ENCODE measurements at places on chromosomes 12 and 14.

DNA sequence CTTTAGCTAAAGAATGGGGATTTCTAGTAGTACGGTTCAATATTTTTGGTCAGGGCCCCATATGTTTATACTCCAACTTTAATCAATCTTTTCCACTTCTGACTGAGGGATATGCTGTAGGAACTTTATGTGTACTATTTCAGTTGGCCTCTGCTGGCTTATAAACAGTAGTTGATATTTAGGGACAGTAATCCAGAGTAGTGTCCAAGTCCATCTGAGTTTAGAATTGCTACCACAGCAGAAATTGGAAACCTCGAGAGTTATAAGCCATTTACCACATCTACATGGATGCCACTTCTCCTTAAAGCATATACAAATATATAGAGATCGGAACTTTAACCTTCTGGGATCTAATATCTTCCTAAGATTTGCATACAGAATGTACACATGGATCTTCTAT is 11.6 kb downstream of the LPCAT3 start:
- DNase-seq = no peak

DNA sequence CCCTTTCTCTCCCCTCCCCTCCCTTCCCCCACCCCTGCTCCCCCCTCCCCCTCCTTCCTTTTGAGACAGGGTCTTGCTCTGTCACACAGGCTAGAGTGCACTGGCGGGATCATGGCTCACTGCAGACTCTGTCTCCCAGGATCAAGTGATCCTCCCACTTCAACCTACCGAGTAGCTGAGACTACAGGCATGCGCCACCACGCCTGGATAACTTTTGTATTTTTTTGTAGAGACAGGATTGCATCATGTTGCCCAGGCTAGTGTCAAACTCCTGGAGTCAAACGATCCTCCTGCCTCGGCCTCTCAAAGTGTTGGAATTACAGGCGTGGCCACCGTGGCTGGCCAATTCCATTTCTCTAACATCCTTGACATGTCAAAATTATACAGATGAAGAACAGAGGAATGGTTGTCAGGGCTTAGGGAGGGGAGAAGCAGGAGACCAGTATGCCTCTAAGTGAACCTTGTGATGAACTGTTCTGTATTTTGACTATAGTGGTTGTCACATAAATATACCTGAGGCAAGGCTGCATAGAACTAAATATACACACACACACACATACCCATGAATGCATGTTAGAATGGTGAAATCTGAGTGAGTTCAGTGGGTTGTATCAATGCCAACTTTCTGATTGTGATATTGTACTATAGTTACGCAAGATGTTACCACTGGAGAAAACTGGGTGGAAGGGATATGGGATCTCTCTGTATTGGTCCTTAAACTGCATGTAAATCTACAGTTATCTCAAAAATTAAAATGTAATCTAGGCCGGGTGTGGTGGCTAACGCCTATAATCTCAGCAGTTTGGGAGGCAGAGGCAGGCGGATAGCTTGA is 3.6 kb upstream of the CFAP73 start:
- no peak for DNase-seq

- no peak for DNase-seq
These were observed 86.8 kb downstream of the PDE3A start for GRCh38 chr12:20455001-20455706.

DNA sequence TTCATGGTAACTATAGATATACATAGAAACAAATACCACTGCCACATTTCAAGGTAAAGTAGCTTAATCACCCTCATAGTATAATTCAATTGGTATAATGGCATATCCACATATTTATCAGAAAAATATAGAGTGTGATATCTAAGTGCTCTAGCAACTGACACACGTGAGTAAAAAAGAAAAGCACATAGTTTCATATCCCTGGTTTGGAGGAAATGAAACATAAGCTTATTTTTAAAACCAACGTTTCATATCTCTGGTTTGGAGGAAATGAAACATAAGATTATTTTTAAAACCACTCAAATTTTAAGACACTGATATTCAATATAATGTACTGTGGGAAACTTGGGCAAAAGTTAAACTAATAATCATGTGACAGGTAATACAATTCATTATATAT is 2.1 kb downstream of the OR6C70 start:
- DNase-seq = no peak

DNA sequence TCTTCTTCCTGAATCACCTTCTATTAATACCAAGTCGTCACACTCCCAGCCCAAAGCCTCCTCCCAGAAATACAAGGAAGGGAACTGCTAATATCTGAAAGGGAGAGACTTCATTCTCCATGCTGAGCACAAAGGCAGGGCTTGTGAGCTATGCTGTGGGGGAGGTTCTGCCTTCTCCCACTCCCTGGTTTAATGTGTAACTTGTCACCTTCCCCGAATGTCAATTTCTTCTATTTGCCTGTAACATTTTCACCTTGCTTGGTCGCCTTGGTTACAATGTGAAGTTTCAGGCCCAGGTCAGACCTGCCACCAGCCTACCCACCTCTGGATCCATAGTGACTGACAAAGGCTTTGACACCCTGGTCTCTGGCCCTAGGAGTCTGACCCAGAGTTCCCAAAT is 82.0 kb upstream of the ESRRB start:
- DNase-seq = no peak

GRCh38 chr12:127150028-127150427 is 1116.9 kb upstream of the TMEM132C start:
- DNase-seq = no peak

DNA sequence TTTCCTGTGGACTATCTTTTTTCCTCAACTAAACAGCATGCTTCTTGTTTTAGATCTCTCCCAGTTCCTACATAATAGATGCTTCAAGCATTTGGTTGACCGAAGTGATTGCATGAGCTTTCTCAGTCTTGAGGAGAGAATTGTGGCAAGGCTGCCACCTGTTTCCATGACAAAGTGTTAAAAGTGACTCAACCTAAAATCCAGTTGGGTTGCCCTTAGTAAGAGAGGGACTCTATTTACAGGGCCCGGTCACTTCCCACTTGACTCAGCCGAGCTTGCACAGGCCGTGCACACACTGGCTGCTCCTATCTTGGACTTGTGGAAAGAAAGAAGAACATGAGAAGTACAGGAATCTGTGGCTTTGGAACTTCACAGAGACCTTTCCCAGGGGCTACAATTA is 2.1 kb upstream of the B4GALNT3 start:
- DNase-seq = no peak

- DNase-seq = no peak
These were observed 1.1 kb downstream of the TDG start for GRCh38 chr12:103966736-103967135.

DNA sequence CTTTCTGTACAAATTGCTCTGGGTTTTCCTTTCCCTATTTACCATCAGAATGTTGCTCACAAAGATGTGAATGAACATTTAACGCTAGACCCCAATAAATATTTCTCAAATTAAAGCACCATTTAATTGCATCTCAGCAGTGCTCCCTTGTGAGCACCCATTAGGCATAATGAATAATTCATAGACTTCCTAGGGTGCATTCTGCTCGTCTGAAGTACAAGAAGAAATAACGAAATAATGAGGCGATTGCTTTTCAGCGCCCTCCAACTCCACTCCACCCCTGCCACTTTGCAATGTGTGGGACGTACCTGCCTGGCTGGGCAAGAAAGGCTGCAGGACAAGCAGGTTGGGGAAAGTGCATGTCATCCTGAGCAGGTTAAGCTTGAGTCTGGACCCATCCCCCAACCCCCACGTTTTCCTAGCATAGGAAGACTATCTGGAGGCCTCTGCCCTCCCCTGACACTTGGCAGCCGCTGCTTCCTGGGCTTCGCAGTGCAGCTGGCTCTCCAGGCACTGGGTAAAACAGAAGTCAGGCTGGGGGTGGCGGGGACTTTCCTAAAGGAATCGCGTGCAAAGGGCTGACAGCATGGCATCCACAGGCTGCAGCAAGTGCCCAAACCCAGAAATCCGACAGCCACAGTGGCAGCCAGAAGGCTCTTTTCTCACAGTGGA is 253.7 kb downstream of the DUSP6 start:
- DNase-seq = no peak

GRCh38 chr12:49364989-49365388 is 2.3 kb upstream of the SPATS2 start:
- no peak for DNase-seq

GRCh38 chr14:37585101-37585511 is 9.9 kb downstream of the FOXA1 start:
- no peak for DNase-seq

GRCh38 chr14:96567289-96567899 is 65.2 kb downstream of the PAPOLA start:
- DNase-seq = no peak

DNA sequence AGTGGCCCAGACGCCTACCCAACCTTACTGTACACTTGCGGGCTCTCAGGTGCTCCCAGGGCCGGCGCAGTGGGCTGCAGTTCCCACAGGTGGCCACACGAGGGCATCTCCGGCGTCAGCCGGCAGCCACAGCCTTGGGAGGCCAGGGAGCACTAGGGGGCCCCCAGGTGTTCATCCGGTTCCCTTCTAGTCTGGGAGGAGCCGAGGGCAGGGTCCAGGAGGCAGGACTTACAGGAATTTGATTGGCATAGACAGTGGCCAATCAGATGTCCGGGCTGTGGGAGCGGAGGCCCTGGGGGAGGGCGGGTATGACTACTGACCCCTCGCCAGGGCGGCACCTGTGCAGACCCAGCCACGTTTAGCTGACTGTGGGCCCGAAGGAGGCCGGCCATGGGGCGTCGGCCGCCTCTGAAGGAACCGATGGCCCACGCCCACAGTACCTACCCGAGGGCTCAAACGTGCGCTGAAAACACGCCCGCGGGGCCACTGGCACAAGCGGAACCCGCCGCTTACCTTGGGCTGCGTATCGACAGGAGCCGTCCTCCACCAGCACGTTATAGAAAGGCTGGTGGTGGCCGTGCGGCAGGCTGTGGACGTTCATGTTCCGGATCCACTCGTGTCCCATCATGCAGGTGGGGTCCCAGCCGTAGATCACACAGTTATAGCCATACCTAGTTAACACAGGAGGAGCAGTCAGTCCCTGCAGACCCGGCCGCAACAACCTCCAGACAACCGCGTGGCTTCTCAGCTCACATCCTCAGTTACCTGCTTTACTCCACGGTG is 34.8 kb downstream of the FBXO21 start:
- DNase-seq = peak; percentile 36

Measured in stimulated activated CD4-positive, alpha-beta T cell treated with anti-CD3 and anti-CD28 coated beads, Interleukin-1b, Interleukin-23, amount 100 ng/mL, for 1 hour (primary cell).